ENCODE measurements at places on chromosomes 3 and 15.

DNA sequence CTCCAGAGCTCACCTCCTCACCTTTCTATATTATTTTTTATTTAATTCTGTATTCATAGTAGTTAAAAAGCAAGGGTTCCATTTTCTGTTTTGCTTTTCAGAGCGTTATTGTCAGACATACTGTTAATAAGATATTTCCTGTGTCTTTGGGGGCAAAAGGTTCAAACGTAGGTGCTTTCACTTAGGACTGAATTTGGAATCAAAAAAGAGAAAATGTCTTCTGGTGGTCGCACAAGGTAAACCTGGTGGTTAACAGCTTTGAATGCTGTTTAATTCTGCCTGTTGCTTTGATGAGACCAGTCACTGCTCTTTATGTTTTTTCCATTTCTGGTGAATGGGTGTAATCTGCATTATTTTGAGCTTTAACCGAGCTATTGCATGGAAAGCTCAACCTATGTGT lies 212.5 kb downstream of the TCF12 start:
- no peak for DNase-seq

DNA sequence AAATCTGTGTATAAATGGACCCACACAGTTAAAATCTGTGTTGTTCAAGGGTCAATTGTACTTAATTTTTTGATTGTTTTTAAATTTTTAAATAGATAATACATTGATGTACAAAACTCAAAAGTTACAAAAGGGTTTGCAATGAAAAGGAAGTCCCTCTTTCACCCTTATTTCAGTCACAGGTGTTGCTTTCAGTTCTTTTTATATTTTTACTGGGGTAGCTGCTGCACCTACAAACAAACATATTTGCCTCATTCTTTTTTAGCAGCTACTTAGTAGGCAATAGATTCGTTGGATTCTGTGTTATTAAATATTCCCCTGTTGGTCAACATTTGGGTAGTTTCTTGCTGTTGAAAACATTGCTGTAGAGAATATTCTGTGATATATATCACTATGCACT lies 44.4 kb downstream of the PIAS1 start:
- no peak for DNase-seq

GRCh38 chr3:181901626-181902025 lies 189.9 kb downstream of the SOX2 start:
- DNase-seq: no peak

DNA sequence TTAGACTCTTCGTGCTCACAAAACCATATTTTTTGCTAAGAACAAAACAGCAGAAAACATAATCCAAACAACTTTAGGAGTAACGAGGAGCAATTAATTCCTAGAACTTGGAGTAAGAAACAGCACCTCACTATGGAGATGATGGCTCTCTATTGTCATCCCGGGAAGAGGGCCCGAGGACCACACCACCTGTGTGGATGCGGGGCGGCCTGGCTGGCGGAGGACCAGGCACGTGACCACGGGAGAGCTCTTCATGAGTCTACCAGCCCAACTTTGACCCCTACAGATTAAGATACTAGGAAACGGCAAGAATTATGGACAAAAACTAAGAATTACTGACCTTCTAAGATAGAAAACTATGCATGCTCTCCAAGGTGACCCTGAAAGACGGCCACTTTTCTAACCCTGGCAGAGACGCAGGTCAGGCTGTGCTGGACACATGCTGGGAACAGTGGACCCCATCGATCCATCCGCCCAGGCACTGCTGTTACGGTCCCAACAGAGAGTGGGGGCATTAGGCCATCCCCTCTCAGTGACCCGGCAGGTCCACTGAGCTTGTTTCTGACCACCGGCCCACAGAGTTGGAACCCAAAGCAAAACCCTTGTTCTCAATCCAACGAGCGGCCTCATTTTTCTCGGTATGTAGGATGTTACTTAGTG lies 13.1 kb upstream of the OCA2 start:
- DNase-seq: no peak

- DNase-seq: peak; percentile 69
Measured at GRCh38 chr3:36734742-36735141, 29.6 kb downstream of the DCLK3 start.

DNA sequence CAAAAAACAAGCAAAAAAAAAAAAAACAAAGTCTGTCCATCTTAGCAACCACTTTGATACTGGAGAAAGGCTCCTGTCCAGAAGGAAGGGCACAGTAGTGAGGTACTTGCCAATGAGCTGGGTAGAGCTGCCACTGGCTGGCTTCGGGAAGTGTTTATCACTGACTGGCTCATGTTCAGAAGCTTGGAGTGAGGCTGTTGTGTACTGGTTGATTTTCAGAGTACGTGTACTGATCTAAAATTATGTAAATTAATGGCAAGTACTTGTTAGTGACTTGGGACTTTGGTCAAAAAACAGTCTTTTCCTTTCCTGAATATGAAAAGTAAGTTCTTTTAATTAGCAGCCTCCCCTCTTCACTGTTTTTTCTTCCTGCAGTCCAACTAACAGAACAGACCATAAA lies 979 bp upstream of the ZNF621 start:
- no peak for DNase-seq

- no peak for DNase-seq
Measured at GRCh38 chr3:9180764-9181117, 68.7 kb downstream of the SRGAP3 start.

- peak; percentile 88 for DNase-seq
Measured at GRCh38 chr3:143973259-143974021, 1.8 kb downstream of the DIPK2A start.

- no peak for DNase-seq
Measured at GRCh38 chr3:68817243-68817642, 115.1 kb downstream of the TAFA4 start.

DNA sequence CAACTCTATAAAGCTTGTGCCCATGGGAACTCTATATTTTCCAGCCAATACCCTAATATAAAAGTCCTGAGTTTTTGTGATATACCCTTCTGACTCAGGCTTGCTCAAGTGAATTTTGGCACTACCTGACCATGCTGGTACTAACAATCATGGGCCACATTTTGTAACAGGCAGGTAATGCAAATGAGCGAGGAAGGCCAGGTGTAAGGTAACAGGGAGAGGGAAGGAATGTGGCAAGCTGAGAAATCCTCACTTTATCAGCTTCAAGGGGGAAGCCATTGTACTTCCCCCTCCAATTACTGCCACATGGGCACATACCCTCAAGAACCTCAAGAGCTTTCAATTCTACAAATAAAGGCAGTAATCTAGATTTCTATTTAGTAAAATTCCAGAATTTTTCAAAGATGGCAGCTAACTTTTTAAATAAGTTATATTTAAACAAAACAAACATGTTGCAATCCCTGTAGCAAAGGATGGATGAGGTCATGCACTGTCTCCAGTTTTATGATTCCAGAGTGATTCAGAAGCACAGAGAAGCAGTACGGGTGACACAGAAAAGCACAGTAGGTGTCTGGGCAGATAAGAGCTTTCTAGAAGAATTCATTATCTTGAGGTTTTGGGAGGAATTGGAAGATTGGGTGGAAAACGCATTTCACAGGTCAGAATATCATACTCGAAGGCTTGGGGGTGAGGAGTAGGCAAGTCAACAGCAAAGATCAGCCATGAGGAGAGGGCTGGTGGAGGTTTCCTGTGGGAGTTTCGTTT lies 87.6 kb downstream of the FOXP1 start:
- DNase-seq: peak; percentile 94

DNA sequence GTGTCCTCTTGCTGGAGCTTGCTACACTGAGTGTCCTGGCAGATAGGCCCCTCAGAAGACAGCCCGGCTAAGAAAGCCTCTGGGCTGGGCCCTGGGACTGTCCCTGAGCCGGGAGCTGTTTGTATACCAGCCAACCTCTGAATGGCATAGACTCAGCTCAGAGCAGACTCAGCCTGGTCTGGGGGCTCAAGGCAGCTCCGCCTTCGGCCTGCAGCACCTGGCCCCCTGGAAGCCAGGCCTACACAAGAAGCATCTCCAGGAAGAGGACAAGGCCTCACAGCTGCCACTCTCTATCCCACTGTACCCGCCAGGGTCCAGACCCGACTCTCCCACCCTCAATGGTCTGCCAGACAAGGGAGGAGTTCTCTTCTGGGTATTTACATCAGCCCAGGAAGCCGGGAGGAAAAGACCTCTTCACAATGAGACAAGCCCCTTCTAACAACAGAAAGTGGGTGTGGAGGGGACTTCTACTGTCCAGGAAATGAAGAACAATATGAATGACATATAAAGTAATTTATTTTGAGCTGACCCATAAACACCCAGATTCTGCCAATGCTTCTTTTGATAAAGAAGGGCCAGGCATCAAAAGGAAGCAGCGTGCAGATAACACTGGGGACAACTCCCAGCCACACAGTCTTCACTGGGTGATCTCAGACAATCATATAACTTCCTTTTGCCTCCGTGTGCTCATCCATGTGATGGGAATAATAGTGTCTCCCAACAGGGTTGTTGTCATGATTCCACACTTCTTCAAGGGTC lies 110.2 kb downstream of the TPRA1 start:
- DNase-seq: no peak

GRCh38 chr3:119580067-119580760 lies 922 bp downstream of the ADPRH start:
- DNase-seq: peak; percentile 6

- DNase-seq: peak; percentile 15
Measured at GRCh38 chr3:67292356-67293121, 294.4 kb downstream of the KBTBD8 start.

- DNase-seq: no peak
Measured at GRCh38 chr3:198062068-198062465, 102.0 kb downstream of the LMLN start.

DNA sequence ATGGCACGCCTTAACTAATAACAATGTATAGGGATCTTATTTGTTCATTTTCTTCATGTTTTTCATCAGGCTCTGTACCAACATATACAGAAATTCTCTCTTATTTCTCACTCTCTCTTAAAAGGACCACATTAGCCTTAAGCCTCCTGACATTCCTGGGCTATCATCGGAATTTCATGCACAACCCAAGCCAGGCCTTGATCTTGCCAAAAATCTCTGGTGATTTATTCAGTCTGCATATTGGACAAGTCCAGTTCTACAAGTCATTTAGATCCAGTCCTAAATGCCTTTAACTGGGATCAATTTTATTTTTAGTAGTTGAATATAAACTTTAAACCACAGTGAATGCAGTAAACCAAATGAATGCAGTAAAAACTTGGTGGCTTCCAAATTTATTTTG lies 385.4 kb downstream of the MECOM start:
- no peak for DNase-seq

- no peak for DNase-seq
Measured at GRCh38 chr15:63999177-63999576, 47.1 kb downstream of the DAPK2 start.

DNA sequence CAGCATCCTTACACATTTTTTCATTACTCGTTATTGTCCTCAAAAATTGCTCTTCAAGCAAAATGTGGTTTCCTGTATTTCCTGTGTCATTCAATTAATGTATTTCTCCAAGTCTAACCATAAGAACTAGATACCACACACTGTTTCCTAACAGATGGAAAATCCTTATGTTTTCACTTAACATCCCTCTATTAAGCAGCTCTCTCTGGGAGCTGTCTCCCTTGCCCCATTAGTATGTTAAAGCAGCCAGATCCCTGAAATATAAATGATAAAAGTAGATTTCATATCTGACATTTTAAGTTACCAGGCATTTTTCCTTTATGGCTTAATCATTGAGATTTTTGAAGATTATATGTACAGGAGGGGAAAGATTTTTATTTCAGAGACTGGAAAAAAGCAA lies 15.9 kb downstream of the PFN2 start:
- DNase-seq: no peak

DNA sequence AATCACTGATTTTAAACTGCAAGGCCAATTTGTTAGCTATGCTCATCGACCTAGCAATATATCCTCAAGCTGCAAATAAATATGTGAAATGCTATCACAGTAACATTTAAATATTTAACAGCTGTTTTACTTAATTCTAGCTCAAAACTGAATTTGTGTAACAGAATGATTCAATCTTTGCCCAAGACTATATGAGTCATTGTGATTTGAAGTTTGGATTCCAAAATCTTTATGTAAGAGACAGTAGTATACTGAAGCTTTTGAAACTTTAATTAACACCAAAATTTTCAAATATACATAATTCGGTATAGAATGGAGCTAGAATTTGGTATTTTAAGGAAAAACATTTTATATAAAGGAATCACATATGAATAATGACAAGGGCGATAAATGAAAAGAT lies 603.0 kb upstream of the ROBO2 start:
- DNase-seq: no peak

GRCh38 chr3:171407759-171408158 lies 52.4 kb downstream of the TNIK start:
- peak; percentile 72 for DNase-seq

DNA sequence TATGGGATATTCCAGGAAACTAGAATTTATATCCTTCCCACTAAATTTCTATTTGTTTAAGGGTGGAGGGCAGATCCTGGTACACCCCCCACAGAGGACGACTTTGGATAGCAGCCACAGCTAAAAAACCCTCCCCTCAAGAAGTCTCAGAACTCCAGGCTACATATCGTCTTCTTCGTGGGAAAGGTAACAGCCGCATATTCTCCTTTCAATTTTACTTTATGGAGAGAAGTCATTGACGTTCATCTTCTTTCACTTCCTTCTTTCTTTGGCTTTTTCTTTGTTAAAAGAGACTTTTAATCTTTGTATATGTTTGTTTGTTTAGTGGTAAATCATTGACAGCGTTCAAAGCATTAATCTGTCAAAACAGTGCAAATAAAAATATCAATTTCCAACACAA lies 36.3 kb downstream of the TRIP4 start:
- DNase-seq: no peak

DNA sequence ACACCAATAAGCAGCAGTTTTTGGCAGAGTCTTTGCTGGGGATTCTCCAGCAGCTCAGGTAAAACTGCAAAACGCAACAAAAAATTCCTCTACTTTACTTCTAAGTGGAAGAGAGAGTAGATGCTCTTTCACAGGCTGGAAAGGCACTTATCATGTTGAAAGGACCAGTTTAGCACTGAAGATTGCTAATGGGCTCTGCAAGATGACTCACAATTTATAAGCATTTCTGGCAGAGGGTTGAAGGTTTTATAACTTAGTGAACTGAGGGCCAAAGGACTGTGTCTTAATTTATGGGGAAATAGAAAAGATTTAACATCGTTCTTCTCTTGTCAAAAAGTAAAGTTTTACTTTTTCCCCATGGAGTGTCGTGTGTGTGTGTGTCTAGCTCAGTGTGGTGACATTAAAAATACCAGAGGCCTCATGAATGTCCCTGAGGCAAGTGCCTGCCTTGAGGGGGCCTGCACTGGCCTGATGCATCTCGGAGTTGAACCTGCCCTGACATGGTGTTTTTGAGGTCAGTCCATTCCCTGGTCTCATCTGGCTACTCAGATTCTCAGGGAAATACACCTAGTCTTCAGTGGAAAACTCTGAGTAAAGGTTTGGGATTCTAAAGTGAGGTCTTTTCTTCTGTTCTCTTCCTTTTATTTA lies 1092.0 kb downstream of the NAALADL2 start:
- peak; percentile 19 for DNase-seq

GRCh38 chr3:106208251-106208650 lies 339.4 kb upstream of the CBLB start:
- DNase-seq: no peak

DNA sequence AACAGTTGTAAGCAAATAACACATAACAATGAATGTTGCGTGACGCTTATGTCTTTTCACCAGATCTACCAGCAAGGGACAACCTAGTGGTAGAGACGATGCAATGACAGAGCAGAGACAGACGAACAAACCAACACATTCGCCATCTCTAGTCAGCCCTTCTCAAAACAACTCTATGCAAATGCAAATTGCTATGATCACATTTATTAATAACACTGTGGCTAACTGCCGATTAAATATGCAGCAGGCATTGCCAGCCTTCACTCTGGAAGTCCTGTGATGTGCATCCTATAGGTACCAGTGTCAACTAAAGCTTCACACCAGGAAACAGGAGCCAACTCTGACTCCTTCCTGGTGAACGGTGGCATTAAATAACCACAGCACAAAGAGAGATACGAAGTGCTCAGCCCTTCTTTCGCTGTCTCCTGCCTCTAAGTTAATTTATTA lies 94.2 kb downstream of the FOXP1 start:
- no peak for DNase-seq

All from epithelial cell of esophagus (primary cell).